ENCODE measurements at places on chromosomes 6 and 20.
A peak's percentile ranks its signal among the peaks of the same experiment; 100 is the strongest.

GRCh38 chr6:132190097-132190814, 211.0 kb downstream of the MOXD1 start:
- DNase-seq = no peak

GRCh38 chr6:144820270-144820669, 535.1 kb downstream of the UTRN start:
- no peak for DNase-seq

GRCh38 chr6:170049641-170050561, 241.0 kb downstream of the DLL1 start:
- DNase-seq = peak; percentile 54

DNA sequence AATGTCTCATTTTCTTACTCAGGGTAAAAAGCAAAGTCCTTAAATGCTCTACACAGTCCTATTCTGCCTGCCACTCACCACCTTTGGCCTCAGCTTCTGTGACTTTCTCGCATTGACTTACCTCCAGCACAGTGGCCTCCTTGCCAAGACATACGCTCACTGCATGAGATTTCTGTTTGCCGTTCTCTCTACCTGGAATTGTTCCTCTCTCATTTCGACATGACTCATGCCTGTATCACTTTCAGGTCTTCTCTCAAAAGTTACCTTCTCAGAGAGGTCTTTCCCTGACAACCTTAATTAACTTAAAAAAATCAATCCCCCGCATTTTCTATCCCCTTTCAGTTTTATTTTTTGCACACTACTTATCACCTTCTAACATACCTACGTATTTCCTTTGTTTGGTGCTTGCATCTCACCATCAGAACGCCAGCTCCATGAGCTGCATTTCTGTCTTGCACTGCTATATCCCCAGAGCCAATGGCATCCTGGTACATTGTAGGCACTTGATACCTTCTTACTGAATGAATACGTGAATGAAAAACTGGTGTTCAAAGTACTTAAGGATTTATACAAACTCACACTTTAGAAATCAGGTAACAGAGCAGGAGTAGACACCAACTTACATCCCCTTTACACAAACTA, 24.5 kb downstream of the TENT5A start:
- DNase-seq = no peak

DNA sequence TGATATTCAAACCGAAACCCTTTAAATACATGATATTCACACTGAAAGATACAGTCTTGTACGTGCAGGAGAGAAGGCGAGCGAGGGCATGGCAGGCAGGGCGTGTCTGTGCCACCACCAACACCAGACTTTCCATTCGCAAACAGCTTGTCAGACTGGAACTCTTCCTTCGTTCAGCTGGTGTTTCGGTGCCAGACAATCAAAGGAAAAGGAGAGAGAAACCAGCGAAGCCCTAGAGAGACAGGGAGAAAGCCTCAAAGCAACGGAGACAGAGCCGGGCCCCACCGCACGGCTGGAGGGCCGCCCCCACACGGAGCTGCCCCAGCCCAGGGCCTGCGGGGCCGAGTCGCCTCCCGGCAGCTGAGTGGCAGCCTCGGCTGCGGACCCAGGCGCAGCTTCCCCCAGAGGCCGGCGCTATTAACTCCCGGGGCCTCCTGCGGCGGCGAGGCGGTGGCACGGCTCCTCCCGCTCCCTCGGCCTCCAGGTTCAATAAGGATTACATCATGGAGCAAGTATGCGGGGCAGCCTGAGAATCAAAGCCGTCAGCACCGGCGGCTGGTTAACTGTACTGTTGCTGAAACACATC, 32.1 kb upstream of the NR2E1 start:
- DNase-seq = no peak

GRCh38 chr20:19310541-19310940, 98.1 kb downstream of the SLC24A3 start:
- DNase-seq = no peak

DNA sequence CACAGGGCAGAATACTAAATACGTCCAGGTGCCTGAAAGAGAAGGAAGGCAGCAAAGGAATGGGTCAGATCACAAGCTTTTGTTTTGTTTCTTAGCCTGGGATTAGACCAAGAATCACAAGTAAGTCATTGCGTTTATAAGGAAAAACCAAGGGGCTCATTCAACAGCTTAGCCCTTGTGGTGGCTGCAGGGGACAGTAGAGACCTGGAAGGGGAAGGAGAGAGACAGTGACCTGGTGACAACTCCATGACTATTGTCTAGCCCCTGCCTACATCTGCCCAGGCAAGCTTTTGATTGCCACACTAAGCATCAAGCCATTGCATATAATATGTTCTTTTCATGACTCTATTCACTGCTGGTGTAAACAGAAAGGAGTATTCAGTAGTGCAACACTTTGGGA, 30.2 kb upstream of the TBC1D7 start:
- no peak for DNase-seq

- DNase-seq = no peak
Observed at GRCh38 chr20:1306316-1307135, 22.4 kb downstream of the SDCBP2 start.

- DNase-seq = no peak
Observed at GRCh38 chr20:6959900-6960312, 192.4 kb downstream of the BMP2 start.

DNA sequence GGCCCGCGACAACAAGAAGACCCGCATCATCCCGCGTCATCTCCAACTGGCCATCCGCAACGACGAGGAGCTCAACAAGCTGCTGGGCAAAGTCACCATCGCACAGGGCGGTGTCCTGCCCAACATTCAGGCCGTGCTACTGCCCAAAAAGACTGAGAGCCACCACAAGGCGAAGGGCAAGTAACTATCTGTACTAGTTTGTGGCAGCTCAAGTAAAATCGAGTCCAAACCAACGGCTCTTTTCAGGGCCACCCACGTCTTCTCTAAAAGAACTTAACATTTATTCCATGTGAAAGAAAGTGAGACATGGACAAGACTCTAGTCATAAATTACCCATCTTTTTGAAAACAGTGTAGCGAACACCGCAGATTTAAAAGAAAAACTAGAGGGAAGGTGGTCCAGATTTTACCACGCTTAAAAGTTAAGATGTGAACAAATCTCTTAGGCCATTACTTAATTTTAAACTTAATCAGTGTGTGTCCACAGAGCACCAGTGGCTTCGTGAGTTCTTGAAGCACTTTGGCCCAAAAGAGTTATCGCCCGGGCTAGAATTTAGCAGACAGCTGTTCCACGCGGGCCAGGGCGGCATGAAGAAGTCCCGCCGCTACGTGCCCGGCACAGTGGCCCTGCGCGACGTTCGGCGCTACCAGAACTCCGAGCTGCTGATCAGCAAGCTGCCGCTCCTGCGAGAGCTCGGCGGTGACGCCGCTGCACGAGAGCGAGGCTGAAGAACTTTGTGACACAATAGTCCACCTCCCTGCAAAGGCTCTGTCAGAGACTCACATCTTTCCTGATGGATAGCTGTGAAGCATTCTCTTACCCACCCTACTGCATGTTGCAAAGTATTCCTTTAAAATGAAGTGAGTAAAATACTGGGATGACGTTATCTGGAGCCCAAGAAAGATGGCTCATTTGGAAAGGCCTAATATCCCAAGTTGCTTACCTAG, 113.9 kb upstream of the PRSS16 start:
- DNase-seq = peak; percentile 87

DNA sequence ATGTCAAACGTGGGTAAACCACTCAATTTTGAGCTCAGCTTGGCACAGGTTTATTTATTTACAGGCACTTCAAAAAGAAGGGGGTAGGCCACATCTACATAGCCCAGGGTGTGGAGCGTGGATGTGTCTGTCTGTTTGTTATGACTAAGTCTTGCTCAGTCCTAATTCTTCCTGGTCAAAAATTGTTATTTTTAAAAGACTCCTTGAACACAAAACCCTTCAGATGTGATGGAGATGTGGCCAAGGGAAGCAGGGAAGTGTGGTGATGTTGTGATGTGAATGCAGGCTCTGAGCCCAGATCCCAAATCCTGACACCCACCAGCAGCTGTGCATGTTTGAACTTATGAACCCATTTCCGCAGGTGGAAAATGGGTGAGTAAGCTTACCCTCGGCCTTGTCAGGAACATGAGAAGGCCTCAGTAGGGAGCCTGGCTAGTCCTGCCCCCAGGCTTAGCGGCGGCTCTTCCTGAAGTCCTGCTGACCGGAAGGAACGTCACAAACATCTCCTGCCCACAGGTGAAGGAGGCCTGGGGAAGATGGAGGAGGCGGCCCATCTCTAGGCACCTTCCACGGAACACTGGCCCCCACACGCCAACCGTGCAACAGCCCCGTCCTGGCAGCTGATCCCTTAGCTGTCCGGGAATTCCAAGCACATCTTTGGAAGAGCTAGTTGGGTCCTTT, 119.7 kb downstream of the MYLK4 start:
- no peak for DNase-seq

- no peak for DNase-seq
Observed at GRCh38 chr20:51732096-51732791, 35.9 kb downstream of the ATP9A start.

DNA sequence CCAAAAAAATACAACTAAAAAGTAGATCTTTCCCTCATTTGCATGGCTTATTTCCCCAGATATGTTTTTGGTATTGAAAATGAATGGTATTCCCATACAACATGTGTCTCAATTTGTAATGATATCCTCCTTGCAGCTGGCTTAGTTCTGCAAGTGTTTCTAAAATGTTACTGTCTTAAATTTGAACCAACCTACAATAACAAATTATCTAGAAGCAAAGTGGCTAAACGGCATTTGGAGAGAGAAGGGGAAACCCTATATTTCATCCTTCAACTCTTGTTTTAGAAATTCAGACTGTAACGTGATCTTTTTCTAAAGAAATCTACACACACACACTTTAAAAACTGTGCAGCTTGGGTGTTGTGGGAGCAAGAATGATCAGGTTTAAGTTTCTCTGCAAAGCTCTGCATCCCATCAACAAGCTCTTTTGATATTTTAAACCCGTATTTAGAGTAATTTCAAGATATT, 153.0 kb downstream of the SOBP start:
- no peak for DNase-seq

DNA sequence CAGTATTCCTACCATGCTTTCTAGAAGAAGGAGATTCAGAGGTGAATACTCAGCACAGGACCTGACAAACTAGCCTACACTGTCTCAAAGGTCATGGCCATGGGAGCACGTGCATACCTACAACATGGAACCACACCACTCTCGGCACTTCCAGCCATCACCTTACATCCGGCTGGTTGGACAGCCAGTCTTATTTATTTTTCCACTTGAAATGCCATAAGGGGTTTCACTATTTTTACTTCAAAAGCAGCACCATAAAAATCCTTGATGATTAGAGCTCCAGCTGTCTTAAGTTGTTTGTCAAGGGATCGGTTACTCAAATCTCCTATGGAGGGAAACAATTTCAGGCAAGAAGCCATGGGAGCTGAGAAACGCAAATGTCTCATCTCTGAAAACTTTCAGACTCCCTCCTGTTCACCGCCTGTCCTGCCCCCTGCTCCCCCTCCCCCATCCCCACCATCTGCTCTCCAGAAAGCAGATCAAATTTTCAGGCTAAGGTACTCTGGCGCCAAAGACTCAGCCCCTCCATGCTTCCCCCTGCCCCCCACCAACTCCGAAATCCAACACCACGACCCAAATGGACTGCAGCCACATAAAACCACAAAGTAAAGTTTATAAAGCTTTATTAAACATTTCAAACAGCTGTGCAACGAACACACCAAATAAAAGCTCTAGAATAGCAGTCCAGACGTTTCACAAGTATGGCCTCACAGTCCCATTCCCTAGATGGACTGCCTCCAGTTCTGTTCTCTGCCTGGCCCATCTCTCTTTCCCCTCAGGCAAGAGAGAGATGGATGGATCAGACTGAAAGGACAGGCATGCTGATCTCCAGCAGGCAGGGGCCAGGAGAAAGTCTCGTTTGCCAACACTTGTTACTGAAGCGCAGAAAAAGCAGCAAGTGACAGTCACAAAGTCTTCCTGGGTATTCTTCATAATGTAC, 4.0 kb upstream of the NNAT start:
- DNase-seq = no peak

DNA sequence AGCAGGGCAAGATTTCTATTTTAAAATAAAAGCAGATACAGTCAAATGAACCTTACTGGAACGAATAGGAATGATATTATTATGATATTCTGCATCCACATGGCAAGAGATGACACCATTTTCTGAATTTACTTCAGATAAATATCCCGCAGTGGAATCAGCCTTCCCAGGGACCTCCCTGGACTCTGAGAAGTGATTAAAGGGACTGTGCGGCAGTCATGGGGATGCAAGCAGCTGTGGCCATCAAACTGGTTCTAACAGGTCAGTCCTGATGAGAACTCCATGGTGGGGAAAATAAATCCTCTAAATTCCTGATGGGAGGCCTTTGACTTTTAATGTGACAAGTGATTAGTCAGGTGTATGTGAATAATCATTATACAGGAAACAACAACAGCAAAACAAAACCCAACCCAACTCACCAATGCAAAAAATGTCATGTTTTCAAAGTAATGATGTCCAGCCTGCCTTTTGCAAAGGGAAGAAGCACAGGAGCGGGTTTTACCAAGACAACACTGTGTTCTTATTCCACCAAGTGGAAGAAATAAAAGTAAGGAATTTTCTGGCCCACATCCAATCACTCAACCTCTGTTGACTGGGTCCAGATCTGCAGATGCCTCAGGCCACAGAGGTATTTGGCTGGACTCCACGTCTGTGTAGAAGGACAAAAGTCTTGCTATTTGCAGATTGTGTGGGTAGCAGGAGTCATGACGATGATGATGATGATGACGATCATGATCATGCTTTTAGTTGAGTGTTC, 61.9 kb upstream of the CITED2 start:
- no peak for DNase-seq

DNA sequence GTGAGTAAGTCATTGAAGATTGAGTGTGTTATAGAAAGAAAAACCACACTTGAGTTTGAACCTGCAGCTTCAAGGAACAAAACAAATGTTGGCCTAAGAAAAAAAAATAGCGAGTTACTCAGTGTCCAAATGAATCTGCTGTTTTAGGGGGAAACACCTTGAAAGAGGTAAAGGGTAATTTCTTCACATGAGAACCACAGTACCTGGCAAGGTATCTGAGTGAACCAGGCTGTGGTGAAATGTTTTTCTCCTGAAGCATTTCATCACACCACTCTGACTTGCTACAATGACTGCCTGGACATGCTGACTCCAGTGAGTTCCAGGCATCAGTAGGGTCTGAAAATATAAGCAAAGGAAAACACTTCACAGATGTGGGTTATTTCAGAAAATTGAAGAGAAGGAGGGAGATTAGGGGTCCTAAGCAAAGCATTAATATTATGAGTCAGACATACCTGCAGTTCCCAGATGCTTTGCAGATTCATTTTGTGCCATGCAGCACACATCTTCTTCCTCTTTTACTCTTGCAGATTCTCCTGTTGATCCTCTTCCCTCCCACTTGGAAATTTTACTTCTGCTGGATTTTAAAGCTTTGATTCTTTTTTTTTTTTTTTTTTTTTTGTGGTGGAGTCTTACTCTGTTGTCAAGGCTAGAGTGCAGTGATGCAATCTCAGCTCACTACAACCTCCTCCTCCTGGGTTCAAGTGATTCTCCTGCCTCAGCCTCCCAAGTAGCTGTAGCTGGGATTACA, 206.2 kb upstream of the SGK1 start:
- DNase-seq = no peak

DNA sequence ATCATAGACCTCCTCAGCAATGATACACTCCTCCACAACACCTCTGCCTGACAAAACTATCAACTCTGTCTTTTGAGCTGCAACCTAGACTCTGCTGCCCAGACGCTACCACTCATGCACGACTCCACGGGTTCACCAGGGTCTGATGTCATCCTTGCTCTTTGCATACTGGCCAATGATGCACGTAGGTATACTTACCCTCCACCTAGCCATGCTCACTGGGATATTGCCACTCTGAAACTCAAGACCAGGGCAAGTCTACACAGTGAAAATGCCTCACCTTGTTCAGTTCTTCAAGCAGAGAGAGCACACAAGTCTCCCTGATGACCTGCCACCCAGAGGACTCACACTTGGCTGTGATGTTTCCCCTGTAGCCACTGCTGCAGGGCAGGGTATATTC, 27.7 kb downstream of the ADGRF1 start:
- DNase-seq = no peak
